ENCODE measurements at places on chromosomes 7 and 10.

DNA sequence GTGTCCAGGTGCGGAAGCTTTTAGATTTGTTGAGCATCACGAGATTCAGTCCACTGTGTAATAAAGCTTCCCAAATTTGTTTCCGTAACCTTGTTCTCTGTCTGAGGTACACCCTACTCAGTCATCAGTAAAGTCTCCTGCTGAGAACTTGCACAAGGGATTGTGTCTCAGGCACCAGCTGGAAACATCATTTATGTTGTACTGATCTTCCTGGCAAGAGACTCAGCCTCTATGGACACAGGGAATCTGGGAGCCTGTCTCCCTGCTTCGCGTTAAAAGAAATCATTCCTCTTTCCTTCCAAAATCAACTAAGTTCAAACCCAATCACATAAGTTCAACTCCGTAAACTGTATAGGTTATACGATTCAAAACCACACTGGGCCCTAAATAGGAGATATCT, 336.8 kb downstream of the GPR37 start:
- DNase-seq: no peak

GRCh38 chr7:27409776-27410175, 167.2 kb downstream of the EVX1 start:
- DNase-seq: no peak

- DNase-seq: no peak
Measured at GRCh38 chr10:28169525-28169924, 133.3 kb downstream of the MPP7 start.

GRCh38 chr10:110076559-110077318, 69.0 kb downstream of the ADD3 start:
- no peak for DNase-seq

GRCh38 chr7:85215098-85215497, 28.2 kb upstream of the SEMA3D start:
- DNase-seq: no peak

GRCh38 chr7:136501151-136501550, 367.3 kb upstream of the CHRM2 start:
- DNase-seq: no peak

GRCh38 chr10:34116681-34117271, 698.3 kb downstream of the PARD3 start:
- no peak for DNase-seq

- no peak for DNase-seq
Measured at GRCh38 chr10:77641788-77642397, 4.3 kb upstream of the KCNMA1 start.

GRCh38 chr7:72127136-72127535, 285.0 kb downstream of the CALN1 start:
- DNase-seq: no peak

DNA sequence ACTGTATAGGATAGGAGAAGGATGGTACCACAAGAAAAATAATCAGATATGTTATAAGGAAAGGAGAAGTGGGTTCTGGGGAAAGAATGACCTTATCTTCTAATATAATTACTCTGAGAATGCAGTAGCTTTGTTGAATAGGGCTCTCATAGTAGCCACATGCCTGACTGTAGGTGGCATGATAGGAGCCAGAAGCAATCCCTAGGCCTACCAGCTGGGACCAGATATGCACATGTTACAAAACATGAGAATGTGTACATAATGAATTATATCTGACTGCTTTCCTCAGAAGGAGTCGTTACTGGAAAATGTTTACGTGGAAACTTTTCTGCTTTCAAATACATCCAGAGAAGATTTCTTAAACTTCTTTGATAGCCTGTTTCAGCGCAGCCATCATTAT, 53.2 kb upstream of the FAM3C start:
- DNase-seq: no peak

GRCh38 chr7:147903536-147904218, 686.9 kb upstream of the C7orf33 start:
- DNase-seq: no peak

DNA sequence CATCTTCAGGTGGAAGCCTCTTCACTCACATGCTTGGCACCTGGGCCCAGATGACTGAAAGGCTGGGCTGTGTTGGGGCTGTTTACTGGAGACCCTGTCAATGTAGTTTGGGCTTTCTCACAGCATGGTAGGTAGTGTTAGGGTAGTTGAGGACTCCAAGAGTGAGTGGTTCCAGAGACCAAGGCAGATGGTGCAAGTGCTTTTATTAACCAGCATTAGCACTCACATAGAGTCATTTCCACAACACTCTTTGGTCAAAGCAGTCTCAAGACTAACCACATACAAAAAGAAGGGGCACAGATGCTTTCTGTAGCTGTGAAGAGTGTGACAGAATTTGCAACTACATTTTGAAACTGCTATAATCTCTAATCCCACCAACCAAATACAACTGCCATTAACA, 135.0 kb downstream of the RTKN2 start:
- DNase-seq: no peak

- DNase-seq: no peak
Measured at GRCh38 chr10:44863344-44864047, 47.6 kb upstream of the TMEM72 start.

DNA sequence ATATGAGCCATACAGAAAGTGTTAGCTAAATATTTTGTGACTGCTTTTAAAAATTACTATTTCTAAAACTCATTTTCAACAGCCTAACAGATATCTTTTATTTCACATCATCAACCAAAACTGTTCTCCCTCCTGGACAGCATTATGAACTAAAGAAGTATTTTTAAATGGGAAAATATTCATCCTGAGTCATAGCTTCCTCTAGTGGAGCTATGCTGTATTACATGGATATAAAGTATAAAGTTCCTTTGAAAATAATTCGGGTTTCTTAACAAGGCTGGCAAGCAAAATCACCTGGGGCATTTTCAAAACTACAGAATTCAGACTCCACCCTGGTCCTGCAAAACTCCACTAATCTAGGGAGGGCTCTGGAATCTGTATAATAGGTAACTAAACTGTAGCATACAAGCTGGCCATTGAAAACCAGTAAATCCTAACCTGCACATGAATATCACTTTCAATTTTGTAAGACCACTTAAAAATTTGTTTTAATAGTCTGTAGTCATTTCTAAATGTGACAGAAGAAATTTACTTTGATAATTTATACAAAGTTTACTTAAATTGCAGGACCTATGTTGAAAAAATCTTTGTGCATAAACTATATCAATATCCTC, 53.5 kb downstream of the SCIN start:
- DNase-seq: no peak

DNA sequence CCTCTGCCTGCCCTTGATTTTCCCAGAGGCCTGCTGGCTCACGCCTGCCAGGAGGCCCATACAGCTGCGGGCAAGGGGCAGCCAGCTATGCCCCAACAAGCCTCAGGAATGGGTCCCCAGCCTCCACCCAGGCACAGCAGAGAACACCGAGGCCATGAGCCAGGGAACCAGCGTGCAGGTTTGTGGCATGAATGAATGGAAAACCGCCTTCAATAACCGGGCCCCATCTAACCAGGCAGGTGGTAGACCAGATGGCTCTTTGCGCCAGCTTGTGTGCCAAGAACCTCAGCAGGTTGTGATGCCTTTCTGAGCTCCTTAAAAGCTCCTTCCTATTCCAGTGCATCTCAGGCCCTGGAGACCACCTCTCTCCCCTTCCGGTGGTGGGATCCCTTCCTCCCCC, 50.2 kb downstream of the ELFN1 start:
- no peak for DNase-seq

DNA sequence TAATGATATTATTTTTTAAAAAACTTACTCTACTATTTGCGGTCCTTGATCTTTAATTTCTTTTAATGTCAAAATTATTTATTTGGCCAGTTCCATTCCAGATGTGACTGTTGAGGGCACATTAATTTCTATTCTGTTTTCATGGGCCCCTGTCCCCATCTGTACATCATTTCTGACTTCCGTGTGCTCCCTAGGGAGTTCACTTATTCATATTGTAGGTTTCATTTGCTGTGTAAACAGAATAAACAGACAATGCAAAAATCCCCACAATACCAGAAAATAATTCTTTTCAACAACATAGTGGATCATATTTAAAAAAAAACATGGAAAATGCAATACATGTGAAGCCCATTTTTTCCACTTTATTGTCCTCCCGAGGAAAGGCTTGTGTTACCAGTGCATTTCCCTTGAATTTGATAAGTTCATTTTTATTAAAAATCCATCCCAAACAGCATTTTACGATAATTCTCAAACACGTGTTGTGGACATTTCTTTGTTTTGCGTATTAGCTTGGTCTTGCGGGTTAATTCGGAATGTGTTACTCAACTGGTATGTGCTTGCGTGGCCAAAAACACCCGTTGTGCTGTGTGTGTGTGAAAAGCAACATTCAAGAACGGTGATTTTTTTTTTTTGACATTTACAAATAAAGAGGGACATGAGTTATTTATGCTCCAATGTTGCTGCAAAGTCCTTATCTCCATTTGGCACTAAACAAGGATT, 138.4 kb downstream of the MGMT start:
- no peak for DNase-seq

- peak; percentile 16 for DNase-seq
Measured at GRCh38 chr10:100186253-100187212, 704 bp upstream of the ERLIN1 start.

- DNase-seq: no peak
Measured at GRCh38 chr7:142759433-142759832, 10.2 kb downstream of the PRSS1 start.

DNA sequence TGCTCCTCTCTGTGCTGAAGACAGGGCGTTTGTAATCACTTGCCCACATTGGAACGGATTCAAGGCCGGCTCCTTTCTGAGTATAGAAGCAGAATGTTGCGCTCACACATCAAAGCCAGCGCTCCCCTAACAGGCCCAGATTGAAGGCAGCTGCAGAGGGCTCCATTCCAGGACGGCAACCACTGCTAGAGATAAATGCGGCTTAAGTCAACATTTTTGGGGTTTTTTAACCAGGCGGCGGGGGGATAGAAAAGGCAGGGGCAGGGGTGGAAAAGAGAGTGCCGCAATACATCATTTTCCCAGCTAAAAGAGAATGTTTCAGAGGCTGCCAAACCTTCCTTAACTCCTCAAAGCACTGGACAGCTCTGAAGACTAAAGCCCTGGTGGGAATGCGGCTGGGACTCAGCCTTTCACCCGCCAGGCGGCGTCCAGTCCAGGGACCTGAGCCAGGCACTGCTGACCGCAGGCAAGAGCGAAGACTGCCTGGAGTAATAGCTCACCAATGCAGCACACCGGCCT, 189.6 kb downstream of the TNS3 start:
- no peak for DNase-seq

- no peak for DNase-seq
Measured at GRCh38 chr7:100367251-100367620, 6.1 kb upstream of the PILRA start.
